HT-29 (cell line): ENCODE measurements at places on chromosomes 6 and 20. TPM values are rescaled to one million over a fixed set of nuclear protein-coding genes. Genes with fewer than 3 reads are reported as not detected.
A peak's percentile ranks its signal among the peaks of the same experiment; 100 is the strongest.

Gene ASIP
- total RNA-seq = not detected in 2 replicates

Gene DNAH8
- total RNA-seq = under 0.01 TPM in 1 of 2 replicates, not detected in the other

DNA sequence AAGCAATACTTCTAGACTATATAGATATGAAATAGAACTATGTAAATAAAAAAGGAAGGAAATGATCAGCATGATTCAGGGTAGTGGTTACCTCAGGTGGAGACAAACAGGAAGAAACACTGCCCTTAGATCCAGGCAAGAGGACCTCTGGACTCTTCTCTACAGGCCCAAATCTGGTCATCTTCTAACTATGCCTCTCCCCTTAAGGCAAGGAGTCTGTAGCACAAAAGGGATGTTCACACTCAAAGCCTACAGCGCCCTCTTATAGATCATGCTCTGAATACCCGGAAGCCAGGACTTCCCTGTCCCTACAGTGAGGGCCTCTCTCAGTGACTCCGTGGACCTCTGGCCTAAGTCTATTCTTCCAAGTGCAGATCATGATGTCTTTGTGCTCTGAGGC is 30.4 kb upstream of the HIVEP2 start:
- no peak for DNase-seq

Gene C6orf15
- total RNA-seq = 0.13 and 0.33 TPM in 2 replicates

- DNase-seq = no peak
Measured at GRCh38 chr20:13199279-13199678, 21.8 kb upstream of the ISM1 start.

GRCh38 chr6:80259118-80259517 is 152.6 kb downstream of the BCKDHB start:
- no peak for DNase-seq

Gene TFAP2A
- total RNA-seq = 2.2 and 3.8 TPM in 2 replicates

DNA sequence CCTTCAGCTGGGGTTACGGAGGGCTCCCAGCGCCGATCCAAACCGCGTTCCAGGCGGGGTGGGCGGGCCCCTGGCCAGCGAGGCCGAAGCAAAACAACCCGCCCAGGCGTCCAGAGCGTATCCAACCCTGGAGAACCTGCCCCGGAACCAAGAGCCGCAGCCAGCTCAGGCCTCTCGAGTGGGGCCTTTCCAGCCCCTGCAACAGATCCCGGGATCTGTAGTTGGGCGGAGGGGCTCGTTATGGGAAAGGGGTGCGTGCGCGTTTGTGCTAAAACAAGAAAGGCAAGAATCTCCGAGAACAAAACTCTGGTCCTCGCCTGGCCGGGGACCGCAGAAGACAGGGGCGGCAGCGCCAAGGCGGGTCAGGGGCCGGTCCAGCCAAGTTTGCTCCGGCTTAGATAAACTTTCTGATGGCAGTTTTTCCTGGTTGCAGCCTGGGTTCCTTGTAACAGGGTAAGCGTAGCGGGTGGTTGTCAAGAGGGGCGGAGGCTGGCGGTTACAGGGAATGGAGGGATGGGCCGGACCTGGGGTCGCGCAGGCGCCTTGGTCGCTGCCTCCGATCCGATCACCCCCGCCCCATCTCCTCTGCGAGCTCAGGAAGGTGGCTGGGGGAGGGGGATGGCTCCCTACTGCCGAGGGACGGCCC is 448 bp upstream of the RIN2 start:
- peak; percentile 89 for DNase-seq

Gene GLP1R
- not detected in 2 replicates for total RNA-seq

Gene CCN6
- not detected in 2 replicates for total RNA-seq

- DNase-seq = no peak
Measured at GRCh38 chr6:28675600-28675999, 149.9 kb downstream of the GPX5 start.

GRCh38 chr6:20606831-20607230 is 72.6 kb downstream of the CDKAL1 start:
- no peak for DNase-seq

Gene FERMT1
- 69.1 and 72.0 TPM in 2 replicates for total RNA-seq

Gene LINC00237
- total RNA-seq = not detected in 2 replicates

- no peak for DNase-seq
Measured at GRCh38 chr6:19052219-19052618, 665.1 kb downstream of the RNF144B start.

GRCh38 chr6:113450061-113450465 is 407.1 kb upstream of the MARCKS start:
- no peak for DNase-seq

GRCh38 chr6:46419576-46420002 is 71.7 kb downstream of the RCAN2 start:
- peak; percentile 71 for DNase-seq

Gene SNAI1
- total RNA-seq = 1.5 and 2.6 TPM in 2 replicates

DNA sequence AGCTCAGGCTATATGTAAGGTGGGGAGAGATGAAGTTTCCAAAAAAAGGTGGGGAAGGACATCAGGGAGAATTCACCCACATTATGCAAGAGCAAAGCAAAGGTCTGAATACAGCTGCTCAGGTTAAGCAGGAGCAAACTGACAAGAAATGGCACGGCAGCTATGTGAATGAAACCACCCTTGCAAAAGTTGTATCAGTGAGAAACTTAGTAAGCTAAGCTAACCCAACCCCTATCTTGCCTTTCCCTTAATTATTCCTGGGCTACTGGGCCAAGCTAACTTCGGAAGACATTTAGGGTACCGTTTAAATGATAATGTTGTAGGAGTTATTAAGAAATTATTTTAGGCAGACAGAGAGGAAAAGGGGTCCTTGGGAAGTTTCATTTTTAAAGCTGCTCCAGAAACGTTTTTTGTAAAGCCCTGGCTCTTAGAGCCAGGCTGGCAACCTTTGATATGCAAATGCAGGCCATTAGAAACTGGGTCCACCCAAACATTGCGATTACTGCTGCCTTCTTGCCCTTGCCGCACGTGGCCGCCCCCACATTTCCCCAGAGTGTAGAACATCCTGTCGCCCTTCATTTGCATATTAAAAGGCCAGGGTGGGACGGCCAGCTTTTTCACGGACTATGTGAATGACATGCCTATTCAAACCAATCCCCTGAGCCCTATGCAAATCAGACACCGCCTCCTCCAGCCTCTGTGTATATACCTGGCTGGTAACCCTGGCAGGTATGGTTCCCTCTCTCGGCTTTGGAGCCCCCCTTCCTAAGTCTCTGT is 60.5 kb upstream of the SAMD5 start:
- DNase-seq = no peak
